Activated CD8-positive, alpha-beta memory T cell treated with anti-CD3 and anti-CD28 coated beads, Interleukin-2, amount 50 U/mL, for 4 hours (primary cell): ENCODE measurements at places on chromosomes 12 and 14.
A peak's percentile ranks its signal among the peaks of the same experiment; 100 is the strongest.

DNA sequence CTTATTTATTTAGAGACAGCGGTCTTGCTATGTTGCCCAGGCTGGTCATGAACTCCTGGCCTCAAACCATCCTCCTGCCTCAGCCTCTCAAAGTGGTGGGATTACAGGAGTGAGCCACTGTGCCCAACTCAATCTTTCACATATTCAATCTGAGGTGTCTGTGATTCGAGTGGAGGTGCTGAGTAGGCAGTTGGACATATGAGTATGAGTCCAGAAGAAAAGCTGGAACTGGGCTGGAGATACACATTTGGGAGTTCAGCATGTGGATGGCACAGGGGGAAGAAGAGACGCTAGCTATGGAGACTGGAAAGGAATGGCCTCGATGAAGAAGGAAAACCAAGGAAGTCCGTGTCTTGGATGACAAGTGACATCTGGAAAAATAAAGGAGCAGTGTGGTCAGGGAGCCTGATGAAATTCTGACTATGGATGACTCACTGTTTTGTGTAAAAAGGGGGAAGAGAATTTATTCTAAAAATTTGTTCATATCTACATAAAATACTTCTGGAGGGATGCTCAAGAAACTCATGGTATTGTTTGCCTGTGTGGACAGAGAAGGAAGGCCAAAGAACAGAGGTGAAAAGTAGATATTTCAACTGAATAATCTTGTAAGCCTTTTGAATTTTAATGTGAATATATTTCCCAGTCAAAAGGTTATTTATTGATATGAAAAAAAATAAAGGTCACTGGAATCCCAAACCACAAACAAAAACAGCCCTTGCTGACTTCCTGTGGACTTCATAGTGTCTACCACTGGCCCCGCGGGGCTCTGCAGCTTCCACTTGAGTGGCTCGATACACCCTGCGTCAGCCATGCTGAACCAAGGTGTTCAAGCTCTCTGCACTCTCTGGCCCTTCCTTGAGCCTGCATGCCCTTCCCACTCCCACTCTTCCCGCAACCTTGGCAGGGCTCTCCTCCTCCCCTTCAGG is 8.9 kb upstream of the LTA4H start:
- no peak for DNase-seq

DNA sequence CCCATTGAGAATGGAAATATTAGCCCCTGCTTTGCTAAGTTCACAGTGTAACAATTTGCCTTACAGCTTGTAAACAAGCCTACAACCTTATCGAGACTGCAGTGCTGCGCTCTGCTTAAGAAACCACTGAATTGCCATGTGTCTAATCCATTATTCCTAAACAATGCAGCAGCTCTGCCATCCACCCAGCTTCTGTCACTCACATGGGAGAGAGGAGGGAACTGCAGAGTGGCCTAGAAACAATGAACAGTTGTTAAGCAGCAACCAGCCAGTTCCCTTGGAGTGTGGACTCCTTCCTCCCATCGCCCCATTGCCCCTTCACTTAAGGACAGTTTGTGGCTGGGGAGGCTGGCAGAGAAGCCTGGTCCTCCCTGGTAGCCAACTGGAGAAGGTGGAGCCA is 42.9 kb downstream of the TESPA1 start:
- DNase-seq, result no peak

DNA sequence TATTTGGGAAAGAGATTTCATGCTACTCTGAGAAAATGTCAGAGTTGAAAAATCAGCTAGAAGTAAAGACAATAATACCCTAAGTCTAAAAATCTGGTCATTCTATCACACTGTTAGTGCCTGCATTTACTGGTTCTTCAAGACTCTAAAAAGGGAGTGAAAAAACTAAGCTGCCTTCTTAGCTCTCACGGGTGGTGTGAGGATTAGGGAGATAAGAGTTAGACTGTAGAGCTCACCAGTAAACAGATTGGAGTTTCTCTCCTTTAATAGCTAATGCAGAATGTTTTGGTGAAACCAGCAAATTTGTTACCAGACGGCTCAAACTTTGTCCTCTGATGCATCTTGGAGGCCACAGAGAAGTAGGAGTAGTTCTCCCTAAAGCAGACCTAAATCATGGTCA is 135.0 kb upstream of the OTX2 start:
- no peak for DNase-seq

GRCh38 chr14:63923422-63923752 is 70.6 kb downstream of the SYNE2 start:
- DNase-seq, result no peak

GRCh38 chr14:31251028-31251958 is 43.7 kb upstream of the HECTD1 start:
- DNase-seq, result no peak

DNA sequence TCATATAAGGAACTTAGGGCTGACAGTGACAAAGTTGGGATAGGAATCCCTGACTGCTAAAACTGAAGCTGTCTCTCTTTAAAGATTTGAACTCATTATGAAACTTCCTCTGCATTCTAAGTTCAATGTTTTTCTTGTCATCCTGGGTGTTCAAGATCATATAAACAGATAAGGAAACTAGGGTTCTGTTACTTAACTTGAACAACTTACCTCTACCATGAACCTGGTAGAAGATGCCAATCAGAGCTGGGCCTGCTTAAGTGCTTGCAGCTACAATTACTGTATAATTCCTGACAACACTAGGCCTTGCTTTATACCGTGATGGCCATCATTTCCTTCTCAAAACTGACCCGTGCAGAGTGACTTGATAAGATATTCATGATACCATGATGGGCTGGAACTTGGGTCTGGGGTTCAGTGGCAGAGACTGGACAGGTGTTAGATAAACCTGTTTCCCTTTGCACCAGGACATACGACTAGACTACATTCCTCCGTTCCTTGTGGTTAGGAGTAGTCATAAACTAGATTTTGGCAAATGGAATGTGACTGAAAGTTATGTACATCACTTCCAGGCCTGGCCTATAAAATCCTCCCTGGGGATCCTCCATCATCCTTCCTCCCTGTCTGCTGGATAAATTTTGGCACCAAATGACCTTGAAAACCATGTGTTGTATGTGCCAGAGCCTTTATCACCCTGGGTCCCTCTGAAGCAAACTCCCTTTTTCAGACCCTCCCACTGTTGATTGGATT is 172.2 kb upstream of the PRICKLE1 start:
- DNase-seq, result no peak

DNA sequence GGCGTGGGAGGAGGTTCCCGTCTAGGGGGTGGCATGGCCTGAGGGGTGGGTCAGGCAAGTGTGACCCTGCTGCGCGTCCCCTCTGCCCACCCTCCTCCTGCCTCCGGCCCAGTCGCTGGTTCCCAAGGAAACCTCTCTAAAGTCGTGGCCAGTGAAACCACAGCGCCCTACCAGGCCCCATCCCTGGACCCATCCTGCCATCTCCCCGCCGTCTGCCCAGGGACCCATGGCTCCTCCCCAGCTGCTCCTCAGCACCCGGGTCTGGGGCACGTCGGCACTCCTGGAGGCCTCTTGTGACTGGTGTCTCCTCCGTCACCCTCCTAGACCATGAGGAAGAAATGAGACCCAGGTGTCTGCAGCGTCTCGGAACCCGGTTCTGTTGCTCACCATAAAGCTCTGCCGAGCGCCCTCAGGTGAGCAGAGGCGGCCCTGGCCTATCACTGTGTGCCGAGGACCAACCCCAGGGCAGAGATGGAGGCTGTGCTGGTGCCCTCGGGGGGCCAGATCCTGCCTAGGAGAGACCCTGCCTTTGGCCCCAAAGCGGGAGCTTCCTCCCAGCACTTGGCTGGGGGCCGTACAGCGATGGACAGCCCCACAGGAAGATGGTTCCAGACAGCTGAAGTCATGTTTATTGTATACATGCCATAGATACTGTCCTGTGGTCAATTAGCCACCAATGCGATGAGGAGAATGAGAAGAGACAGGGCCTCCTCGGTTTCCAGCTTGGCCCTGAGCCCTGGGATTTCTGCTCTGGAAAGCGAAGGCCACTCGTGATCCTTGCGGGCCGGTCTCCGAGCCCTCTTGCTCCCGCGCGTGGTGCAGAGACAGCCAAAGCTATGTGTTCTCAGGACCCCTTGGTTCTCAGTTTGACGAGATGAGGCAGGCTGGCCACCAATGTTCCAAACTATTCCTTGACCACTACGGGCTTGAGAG is 222.5 kb upstream of the RTL1 start:
- no peak for DNase-seq

DNA sequence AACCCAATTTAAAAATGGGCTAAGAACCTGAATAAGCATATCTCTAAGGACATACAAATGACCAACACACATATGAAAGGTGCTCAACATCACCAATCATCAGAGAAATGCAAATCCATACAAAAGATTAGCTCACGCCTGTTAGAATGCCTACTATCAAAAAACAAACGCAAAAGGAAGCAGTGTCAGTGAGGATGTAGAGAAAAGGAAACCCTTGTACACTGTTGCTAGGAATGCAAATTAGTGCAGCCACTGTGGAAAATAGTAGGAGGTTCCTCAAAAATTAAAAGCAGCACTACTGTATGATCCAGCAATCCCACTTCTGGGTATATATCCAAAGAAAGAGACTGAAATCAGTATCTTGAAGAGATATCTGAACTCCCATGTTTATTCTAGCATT is 133.0 kb downstream of the CPNE8 start:
- DNase-seq, result no peak

GRCh38 chr12:100128512-100128908 is 14.2 kb downstream of the BLTP3B start:
- DNase-seq, result no peak

DNA sequence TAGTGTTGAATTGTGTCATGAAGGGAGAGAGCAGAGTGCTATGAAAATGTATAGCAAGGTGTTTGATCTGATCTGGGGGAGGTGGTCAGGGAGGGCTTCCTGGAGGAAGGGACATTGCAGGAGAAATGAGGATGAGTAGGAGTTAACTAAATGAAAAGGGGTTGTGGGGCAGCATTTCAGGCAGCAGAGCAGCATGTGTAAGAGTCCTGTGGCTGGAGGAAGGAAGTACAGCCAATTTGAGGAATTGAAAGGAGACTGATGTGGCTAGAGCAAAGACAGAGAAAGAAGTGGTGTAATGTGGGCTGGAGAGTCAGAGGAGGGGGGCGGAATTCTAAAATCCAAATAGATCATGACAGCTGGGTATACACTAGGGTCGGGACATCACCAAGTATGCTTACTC is 20.5 kb downstream of the NPC2 start:
- DNase-seq, result no peak

- DNase-seq, result no peak
Observed at GRCh38 chr12:79858518-79858917, 76.4 kb downstream of the PPP1R12A start.

GRCh38 chr14:22412926-22413411 is 176.1 kb downstream of the DAD1 start:
- no peak for DNase-seq

DNA sequence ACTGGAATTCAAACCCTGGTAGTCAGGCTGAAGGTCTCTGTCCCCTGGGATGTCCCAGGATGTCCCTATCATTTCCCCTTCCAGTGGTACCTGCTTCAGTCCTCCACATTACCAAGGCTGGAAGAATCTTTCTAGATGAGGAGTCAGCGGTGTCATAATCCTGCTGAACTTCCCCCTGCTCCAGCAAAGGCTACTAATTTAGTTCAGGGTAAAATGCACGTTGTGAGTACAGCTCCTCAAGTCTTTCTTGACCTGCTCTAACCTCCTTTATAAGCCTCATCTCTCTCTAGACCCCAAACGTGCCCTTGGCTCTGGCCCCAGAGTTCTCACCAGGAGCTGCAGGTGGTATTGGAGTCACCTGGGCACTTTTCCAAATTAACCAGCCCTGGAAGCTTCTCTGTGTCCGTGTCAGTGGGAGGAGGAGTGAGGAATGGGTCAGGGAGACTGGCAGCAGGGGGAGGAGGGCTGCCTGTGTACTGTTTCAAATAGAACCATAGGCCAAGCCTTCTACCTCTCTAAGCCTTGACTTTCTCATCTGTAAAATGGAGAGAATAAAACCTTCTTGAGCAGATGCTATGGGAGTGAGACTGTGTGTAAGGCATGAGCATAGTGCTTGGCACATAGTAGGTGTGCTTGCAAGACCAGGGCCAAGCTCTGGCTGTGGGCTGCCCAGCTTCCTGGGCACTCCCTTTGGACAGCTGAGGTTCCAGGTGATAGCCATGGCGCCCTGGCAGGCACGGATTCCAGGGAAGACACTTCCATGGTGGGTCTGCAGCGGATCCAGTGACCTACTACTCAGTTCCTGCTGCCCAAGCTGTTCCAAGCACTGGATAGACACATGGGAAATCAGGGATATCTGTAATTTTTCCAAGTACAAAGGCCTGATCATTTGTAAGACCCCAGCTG is 24.5 kb downstream of the ASB2 start:
- no peak for DNase-seq

DNA sequence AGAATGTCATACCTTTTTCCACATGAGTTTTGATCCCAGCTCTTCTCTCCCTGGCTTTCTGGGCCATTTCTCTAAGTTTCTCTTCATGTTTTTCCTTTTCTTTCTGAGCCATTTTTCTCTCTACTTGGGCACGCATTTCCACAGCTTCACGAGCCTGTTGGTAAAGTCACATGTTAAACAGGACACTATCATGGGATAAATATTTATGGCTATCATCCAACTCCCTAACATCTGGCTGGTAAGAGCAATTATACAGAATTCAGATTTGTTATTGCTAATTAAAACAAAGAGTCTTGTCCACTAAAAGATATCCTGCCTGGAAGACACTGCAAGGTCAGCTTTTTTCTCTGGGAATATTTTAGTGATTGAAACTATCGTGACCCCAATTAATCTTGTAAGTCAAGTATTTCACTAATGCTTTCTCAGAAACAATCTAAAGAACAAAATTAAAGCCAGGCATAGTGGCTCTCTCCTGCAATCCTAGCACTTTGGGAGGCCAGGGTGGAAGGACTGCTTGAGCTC is 23.1 kb downstream of the SLIRP start:
- no peak for DNase-seq

- no peak for DNase-seq
Observed at GRCh38 chr14:42378274-42378673, 771.6 kb downstream of the LRFN5 start.

- DNase-seq, result no peak
Observed at GRCh38 chr12:89417246-89417977, 65.1 kb upstream of the DUSP6 start.

DNA sequence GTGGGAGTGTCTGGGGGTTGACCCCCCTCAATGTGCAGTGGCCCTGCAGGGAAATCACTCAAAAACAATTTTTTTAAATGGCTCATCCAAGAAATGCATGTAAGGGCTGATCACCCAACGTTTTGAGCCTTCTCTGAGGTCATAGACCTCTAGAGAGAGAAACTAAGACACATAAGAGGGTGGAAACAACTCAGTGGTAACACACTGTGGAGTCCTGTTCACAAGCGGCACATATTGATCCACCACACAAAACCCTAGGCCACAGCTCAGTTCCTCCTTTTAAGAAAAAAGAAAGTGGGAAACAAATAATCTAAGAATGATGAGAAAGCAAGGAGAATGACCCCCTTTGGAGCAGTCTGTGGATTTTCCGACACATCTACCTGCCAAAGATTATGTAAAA is 83.0 kb upstream of the METAP2 start:
- DNase-seq, result no peak

DNA sequence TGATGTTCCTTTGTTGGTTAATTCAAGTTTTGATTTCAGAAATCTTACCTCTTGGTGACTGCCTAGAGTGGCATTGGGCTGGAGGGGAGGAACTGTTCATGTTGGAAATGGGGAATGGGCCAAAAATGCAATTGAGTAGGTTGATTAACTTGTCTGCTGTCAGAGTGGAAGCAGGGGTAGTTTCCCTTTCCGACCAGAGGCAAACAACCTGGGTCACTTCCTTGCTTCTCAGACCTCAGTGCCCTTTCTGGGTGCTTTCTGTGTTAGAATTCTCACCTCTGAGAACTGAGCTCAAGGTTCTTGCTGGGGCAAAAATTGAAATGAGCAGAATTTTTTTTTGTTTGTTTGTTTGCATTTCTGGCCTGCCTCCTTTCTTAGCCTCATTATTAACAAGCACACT is 2.3 kb upstream of the M6PR start:
- DNase-seq, result peak; percentile 25
